Fibroblast of lung (primary cell): ENCODE measurements at places on chromosomes 3 and 15. TPM values are rescaled to one million over a fixed set of nuclear protein-coding genes. Genes with fewer than 3 reads are reported as not detected.

Gene DUOXA2
- not detected in 2 replicates for total RNA-seq

Gene SSUH2
- not detected in 2 replicates for total RNA-seq

Gene OR5K2
- not detected in 2 replicates for total RNA-seq

Gene NGLY1
- total RNA-seq: 32.1 and 34.0 TPM in 2 replicates

Gene SLC28A1
- not detected in 2 replicates for total RNA-seq

Gene TMC3
- total RNA-seq: not detected in 2 replicates

Gene TICRR
- total RNA-seq: 0.26 and 1.2 TPM in 2 replicates

Gene ITPR1
- 48.0 and 87.0 TPM in 2 replicates for total RNA-seq

Gene TEX55
- not detected in 2 replicates for total RNA-seq

Gene C3orf70
- 0.26 and 0.33 TPM in 2 replicates for total RNA-seq

Gene PPARG
- 14.9 and 42.8 TPM in 2 replicates for total RNA-seq

Gene CADM2
- under 0.01 TPM in 1 of 2 replicates, not detected in the other for total RNA-seq

Gene P3H2
- total RNA-seq: 4.6 and 20.5 TPM in 2 replicates

Gene FHIT
- 2.1 and 2.3 TPM in 2 replicates for total RNA-seq

Gene C2CD4A
- not detected in 2 replicates for total RNA-seq

Gene DOCK3
- total RNA-seq: 0.17 and 0.26 TPM in 2 replicates

Gene ROBO2
- 1.5 and 1.8 TPM in 2 replicates for total RNA-seq
